ENCODE measurements at places on chromosomes 2 and 18. TPM values are rescaled to one million over a fixed set of nuclear protein-coding genes. Genes with fewer than 3 reads are reported as not detected.

Gene C18orf63
- total RNA-seq, result not detected

Gene PER2
- 13.7 TPM for total RNA-seq

Gene ITSN2
- total RNA-seq, result 86.8 TPM

Gene TMEM247
- not detected for total RNA-seq

Gene AP1S3
- 5.8 TPM for total RNA-seq

Gene ELOA2
- not detected for total RNA-seq

Gene LYPD1
- not detected for total RNA-seq

Gene DGKD
- 132 TPM for total RNA-seq

Gene LPIN2
- 93.9 TPM for total RNA-seq

GRCh38 chr2:36952748-36953197 is 13.6 kb downstream of the STRN start:
- DNase-seq, result no peak

- DNase-seq, result no peak
Observed at GRCh38 chr2:132721938-132722337, 51.9 kb upstream of the LYPD1 start.

- no peak for DNase-seq
Observed at GRCh38 chr2:231764760-231765159, 16.3 kb downstream of the PDE6D start.

DNA sequence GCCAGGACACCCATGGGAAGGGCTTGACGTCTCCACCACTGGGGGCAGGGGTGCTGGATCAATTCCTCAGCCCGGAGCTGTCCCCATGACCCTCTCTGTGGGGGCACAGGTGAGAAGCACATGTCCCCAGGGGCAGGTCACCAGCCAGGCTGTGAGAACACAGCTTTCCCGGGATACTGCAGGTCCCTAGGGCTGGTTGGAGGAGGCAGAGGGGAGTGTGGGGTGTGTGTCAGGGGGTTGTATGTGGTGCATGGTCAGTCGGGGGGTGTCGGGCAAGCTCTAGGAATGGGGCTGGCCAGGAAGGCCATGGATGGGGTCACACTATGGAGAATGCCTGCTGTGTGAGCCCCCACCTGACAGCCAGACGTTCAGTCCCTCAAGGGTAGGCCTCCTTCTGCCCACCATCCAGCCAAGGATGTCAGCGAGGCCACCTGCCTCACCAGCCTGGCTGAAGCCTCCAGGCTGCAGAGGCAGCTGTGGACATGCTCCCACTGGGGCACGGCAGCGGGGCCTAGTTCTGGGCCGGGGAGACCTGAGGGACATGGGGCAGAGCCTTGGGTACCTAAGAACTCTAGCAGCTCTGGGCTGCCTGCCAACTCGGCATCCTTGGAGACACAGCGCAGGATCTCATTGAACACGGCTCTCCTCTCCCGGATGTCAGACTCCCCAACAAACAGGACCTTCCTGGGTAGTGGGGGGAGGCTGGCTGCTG is 10.3 kb downstream of the HS1BP3 start:
- no peak for DNase-seq

DNA sequence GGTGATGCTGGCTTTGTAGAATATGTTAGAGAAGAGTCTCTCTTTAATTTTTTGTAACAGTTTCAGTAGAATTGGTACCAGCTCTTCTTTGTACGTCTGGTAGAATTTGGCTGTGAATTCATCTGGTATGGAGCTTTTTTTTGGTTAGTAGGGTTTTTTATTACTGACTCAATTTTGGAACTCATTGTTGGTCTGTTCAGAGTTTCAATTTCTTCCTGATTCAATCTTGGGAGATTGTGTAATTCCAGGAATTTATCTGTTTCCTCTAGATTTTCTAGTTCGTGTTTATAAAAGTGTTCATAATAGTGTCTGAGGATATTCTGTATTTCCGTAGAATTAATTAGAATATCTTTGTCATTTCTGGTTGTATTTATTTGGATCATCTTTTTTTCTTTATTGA is 943.5 kb downstream of the TRIB2 start:
- no peak for DNase-seq

- DNase-seq, result no peak
Observed at GRCh38 chr2:120670371-120670770, 65.3 kb upstream of the GLI2 start.

DNA sequence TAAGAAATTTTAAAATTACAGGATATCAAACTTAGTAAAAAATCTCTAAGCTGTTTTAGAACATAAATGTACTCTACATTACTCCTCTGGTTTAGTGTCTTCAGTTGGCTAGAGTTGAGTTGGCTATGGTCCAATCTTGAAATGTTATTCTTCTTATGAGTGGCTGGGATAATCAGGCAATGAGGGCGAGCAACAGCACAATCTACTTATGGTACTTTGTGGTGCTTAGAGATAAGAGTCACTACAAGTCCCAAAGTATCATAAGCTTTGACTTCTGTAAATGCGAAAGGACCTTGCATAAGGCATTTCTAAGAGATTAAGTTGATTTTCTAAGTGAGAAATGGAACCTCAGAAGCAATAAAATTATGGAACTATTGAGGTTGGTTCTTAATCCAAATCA is 361.7 kb downstream of the GPD2 start:
- DNase-seq, result no peak

DNA sequence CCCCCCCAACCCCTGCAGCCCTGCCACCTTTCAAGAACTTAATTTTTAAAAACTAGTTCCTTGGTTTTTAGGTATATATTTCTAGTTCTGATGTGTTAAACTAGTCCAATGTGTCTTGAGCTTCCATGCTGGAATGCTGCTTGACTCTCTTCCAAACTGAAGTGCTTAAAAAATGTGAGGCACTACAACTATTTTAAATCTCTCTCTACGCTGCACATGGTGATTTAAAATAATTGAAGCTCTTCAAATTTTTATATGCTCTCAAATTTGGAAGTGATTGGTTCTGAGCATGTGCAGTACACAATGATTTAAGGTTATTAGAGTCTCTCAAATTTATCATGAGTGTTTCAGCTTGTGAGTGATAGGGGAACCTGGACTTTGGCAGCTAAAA is 192.6 kb upstream of the ZEB2 start:
- no peak for DNase-seq

GRCh38 chr2:177275040-177275742 is 10.7 kb upstream of the NFE2L2 start:
- no peak for DNase-seq

DNA sequence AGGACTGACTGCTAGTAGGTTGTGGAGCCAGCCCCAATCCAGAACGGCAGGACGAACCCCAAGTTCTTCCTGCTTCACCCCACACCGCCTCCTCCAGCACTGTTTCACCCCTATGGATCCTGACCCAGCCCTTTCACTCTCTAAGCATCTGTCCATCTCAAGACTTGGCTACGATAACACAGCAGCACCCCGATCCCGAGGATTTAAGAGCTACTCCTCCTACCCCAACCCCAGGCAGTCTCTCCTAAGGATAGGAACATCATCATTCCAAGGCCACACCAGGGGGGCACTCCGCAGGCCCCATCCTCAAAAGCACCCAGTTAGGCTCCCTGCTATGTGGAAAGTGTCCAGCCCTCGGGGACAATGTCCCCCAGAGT is 645 bp downstream of the KCTD18 start:
- DNase-seq, result no peak

- no peak for DNase-seq
Observed at GRCh38 chr2:171260471-171261424, 100.1 kb upstream of the TLK1 start.

DNA sequence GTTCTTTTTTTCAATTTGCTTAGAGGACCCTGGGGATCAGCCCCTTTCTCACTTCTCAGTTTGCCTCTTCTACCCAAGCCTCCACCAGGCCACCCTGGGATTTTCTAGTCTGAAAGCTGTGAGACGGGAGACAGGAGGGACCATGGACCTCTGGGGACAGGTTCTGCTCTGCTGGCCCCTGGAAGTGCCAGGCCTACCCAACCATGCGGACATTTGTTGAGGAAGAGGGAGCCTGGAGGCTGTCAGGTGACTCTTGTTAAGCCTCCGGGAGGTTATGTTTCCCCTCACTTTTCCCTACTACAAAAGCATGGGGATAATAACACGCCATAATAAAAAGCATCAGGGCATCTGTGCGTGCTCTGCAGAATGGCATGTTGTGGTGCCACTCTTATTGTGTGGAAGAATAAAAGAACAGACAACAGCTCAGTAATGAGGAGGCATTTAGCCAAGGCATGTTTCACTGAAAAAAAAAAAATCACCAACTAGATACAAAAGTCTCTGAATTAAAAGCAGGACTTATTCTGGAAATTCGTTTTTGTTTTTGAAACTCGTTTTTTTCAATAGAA is 48.3 kb upstream of the PLA2R1 start:
- DNase-seq, result no peak

- DNase-seq, result no peak
Observed at GRCh38 chr2:194166818-194167217, 1490.2 kb upstream of the SLC39A10 start.

- no peak for DNase-seq
Observed at GRCh38 chr2:214899751-214900150, 90.3 kb upstream of the BARD1 start.

GRCh38 chr2:70796262-70796661 is 5.8 kb upstream of the FIGLA start:
- DNase-seq, result no peak

DNA sequence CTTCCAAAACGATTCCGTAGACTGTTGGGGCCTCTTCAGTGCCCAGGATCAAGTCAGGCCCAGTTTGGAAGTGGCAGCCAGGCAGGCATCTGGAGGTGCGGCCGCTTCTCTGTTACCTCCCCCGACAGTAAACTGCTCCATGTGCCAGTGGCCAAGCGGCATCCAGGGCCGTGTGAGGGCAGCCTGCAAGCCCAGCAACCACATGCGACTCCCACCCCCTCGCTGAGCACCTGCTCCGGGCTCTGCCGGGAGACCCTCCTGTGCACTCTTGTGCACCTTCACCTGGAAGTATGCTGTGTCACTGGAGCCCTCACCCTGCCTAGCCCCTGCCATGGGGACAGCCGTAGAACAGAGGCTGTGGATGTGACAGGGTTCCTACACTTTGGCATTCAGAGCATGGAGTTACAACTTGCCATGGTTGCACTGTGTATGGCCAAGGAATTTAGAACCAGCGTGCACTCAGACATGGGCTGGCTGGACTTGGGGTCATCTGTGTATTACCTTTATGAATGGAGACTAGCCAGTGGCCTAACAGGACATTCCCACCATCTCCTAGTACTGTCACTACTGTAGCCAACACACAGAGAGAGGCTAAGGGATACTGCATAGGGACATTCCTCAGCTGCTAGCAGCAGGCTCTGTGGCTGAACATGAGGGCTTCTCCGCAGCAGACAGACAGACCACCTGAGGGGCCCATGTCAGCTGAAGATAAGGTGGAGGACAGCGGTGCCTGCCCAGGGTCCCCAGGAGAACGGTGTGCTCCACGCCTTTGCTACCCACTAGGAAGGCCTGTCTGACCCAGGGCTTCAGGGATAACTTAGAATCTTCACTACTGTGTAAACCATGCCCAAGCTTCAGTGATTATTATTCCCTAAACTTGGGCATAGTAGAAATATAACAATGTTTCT is 25.0 kb upstream of the FAHD2A start:
- DNase-seq, result no peak

GRCh38 chr2:28638102-28638501 is 113.5 kb upstream of the PPP1CB start:
- no peak for DNase-seq

GRCh38 chr2:236341721-236342120 is 77.5 kb upstream of the ASB18 start:
- DNase-seq, result no peak

GRCh38 chr18:24741965-24742724 is 281.7 kb downstream of the HRH4 start:
- DNase-seq, result no peak

GRCh38 chr2:43540021-43540779 is 55.6 kb downstream of the THADA start:
- no peak for DNase-seq

- DNase-seq, result no peak
Observed at GRCh38 chr2:108492364-108492763, 41.9 kb upstream of the LIMS1 start.

DNA sequence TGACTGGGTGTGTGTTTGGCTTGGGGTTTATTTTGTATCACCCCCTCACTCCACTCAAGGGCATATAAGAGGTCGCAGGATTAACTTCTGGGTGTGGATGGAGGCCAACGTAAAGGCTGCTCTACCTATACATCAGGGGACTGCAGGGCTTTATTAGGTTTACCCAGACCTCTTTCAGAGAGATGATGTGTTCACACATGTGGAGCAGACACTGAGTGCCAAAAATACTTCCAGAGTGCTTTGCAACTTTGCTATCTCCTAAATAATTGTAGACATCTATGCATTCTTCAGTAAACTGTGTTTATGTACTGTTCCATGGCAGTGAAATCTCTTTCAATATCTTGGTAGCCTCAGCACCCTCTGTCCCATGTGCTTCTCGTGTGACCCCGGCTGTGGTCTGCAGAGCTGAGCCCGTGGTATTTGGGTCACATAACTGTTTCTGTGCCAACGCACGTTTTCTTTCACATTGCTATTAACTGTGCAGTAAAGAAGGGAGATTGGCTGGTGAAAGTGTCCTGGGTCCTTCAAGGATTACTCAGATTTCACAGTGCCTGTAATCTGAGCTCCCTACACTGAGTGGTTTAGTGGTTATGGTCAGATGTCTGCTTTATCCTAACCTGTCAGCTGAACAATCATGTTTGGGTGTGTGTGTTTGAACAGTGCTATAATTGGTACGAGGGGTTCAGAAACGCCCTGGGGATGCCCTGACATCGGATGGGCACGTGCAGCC is 208.1 kb downstream of the VAPA start:
- DNase-seq, result no peak

- DNase-seq, result no peak
Observed at GRCh38 chr18:37717656-37718055, 152.1 kb upstream of the CELF4 start.

GRCh38 chr2:144834363-144834762 is 314.4 kb upstream of the ZEB2 start:
- no peak for DNase-seq
